LNCaP clone FGC (cell line): ENCODE measurements at places on chromosomes 7 and 10.

- no peak for DNase-seq
Observed at GRCh38 chr7:47326808-47327207, 255.1 kb downstream of the TNS3 start.

GRCh38 chr10:57786331-57786730 is 481.4 kb downstream of the IPMK start:
- DNase-seq: no peak

DNA sequence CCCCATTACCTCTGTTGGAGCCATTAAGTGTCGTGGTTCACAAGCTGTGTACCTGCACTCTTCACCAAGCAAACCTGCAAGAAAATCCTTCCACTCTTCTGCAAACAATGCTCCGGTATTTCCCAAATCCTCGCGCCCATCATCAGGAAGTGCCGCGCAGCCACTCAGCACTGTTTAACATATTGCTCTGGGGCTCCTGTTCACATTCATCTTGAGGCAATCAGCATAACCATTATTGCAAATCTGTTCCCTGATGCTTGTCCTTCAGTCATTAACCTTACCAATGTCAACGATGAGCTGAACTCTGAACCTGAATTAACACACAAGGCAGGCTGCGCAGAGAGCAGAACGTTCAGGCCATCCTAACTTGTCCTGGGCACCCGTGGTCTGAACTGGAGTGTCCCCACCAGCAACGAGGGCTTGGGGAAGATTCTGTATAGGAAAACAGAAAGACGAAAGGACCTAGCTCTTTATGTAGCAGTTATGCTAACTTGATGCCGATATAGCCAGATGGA is 751.4 kb upstream of the AUTS2 start:
- no peak for DNase-seq

DNA sequence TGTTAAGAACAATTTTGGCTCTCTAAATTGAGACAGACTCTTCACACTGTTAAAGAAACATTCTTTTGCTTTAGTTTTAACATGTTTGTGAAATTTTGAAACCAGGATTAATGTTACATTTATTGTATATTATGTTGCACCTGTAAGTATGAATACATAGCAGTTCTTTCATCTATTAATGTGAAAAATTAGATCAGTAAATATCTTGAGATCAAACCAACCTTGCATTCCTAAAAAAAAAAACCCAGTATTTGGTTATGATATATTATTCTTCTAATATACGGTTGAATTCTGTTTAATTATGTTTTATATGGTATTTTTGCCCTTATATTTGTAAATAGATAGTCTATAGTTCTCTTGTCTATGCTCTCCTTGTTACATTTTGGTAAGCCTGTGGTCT is 219.4 kb downstream of the BMPER start:
- DNase-seq: no peak
